Stomach (tissue), 19 donors: ENCODE measurements at places on chromosomes 13 and 19. TPM values are rescaled to one million over a fixed set of nuclear protein-coding genes. Genes with fewer than 3 reads are reported as not detected.

GRCh38 chr19:46608178-46608577, 7.0 kb downstream of the CALM3 start:
- DNase-seq, result no peak

DNA sequence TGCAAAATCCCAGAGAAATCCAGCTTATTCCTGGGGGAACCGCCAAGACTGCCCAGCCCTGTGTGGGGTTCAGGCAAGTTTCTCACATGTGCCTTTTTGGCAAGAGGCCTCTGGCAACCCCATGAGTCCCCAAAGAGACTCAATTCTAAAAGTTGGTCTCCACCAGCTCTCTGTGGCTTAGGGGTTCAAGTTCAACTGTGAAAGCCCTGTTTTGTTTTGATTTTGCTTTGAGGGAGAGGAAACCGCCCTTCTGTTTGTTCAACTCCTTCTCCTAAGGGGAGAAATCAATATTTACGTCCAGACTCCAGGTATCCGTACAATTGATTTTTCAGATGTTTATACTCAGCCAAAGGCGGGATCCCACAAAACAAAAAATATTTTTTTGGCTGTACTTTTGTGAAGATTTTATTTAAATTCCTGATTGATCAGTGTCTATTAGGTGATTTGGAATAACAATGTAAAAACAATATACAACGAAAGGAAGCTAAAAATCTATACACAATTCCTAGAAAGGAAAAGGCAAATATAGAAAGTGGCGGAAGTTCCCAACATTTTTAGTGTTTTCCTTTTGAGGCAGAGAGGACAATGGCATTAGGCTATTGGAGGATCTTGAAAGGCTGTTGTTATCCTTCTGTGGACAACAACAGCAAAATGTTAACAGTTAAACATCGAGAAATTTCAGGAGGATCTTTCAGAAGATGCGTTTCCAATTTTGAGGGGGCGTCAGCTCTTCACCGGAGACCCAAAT, 583 bp upstream of the LDLR start:
- peak; percentile 73 for DNase-seq

DNA sequence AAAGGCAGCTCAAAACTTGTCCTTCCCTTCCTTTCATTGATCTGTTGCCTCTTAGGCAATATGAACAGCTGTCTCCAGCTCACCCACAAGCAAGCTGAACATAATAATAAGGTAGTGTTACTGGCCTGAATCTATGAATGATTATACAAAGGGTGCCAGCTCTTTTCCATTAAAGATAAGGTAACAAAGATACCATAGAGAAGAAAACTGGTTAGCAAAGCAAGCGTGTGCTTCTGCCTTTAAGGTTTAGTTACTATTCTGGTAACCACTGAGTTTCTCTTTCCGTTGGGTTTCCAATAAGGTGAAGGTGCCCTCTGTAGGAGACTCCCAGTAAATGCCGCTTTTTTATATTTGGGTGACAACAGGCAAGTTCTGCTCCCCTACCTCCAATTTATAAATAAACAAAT, 12.1 kb upstream of the DACH1 start:
- peak; percentile 69 for DNase-seq

The SOX1 gene
- not detected for total RNA-seq

The LRFN3 gene
- 2.9 TPM for total RNA-seq
